ENCODE measurements at places on chromosomes 12 and 14.

- no peak for DNase-seq
These were observed 27.8 kb downstream of the ANKRD9 start for GRCh38 chr14:102481791-102482238.

DNA sequence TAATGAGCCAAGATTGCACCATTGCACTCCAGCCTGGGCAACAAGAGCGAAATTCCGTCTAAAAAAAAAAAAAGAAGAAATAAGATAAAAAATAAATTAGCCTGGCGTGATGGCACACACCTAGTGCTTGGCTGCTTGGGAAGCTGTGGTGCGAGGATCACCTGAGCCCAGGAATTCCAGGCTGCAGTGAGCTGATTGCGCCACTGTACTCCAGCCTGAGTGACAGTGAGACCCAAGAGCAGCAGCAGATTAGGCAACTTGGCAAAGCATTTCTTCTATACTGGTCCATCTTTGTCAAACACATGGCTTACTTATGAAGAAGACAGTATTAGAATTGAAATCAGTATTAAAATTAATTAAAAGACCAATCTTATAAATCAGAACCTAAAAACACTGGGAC lies 6.3 kb downstream of the GON7 start:
- DNase-seq = no peak

DNA sequence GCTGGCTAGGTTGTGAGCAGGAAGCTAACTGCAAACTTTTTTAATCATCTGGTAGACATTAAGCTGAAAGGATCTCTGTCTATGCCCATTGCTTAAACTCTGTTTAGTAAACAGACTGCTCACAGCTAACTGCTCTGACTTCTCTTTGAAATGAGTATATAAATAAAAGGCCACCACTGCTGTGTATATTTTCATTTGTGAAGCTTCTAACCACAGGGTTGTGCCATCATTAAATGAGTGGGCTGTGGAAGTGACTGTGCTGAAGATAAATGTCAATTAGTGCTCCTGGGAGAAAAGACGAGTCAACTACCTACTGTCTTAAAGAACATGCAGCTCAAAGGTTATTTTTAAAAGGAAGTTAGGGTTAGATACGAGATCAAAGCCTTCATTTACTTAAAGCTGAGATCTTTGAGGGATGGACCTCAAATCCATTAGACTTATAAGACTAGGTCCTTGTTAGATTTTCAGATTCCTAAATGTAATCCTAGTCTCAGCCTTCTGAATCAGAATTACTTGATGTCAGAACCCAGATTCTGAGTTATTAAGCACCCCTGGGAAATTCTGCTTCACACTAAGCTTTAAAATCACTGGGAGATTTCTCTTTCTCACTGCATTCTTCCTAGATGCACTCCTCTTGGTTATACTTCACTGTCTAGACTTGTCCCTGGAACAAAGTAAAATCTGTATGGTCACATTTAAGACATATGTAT lies 213.1 kb upstream of the FLRT2 start:
- no peak for DNase-seq

DNA sequence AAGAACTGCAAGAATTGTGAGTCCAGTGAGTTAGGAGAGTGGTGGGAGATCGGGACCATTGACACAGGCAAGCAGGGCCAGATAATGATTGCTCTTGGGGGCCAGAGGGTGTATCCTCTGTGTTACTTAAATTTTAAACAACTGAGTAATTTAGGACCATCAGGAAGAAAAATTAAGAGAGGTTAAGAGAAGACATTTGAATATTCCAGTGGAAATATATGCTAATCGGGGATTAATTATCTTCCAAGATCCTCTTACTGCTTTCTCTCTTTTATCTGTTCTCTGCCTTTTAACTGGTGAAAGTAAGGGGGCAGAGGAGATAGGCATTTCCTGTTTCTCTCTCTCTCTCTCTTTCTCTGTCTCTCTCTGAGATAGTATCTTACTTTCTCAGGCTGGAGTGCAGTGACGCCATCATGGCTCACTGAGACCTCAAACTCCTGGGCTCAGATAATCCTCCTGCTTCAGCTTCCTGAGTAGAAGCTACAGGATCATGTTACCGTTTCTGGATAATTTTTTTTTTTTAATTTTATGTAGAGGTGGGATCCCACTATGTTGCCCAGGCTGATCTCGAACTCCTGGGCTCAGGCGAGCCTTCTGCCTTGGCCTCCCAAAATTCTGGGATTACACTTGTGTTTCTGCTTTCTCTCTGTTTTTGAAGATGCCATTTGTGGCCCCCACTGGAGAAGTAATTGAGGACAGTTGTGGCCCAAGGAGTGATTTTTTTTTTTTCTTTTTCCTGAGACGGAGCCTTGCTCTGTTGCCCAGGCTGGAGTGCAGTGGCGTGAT lies 85.1 kb downstream of the DIP2B start:
- no peak for DNase-seq

GRCh38 chr12:3145033-3145432 lies 67.9 kb downstream of the TSPAN9 start:
- no peak for DNase-seq

Data from femur (tissue), 1 donor.